ENCODE measurements at places on chromosomes 1 and 21.

GRCh38 chr1:89842567-89843272 is 21.9 kb downstream of the LRRC8D start:
- no peak for DNase-seq

DNA sequence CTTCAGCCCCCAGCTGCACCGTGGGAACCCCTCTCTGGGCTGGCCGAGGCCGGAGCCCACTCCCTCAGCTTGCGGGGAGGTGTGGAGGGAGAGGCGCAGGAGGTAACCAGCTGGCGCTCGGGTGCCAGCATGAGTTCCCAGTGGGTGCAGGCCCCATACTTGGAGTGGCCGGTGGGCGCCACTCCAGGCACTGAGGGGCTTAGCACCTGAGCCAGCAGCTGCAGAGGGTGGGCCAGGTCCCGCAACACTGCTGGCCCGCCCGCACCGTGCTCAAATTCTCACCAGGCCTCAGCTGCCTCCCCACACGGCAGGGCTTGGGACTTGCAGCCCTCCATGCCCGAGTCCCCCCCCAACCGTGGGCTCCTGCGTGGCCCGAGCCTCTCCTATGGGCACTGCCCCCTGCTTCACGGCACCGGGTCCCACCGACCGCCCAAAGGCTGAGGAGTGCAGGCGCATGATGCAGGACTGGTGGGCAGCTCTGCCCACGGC is 47.2 kb downstream of the LRRC53 start:
- DNase-seq: no peak

GRCh38 chr1:114100148-114100547 is 53.5 kb downstream of the SYT6 start:
- no peak for DNase-seq

DNA sequence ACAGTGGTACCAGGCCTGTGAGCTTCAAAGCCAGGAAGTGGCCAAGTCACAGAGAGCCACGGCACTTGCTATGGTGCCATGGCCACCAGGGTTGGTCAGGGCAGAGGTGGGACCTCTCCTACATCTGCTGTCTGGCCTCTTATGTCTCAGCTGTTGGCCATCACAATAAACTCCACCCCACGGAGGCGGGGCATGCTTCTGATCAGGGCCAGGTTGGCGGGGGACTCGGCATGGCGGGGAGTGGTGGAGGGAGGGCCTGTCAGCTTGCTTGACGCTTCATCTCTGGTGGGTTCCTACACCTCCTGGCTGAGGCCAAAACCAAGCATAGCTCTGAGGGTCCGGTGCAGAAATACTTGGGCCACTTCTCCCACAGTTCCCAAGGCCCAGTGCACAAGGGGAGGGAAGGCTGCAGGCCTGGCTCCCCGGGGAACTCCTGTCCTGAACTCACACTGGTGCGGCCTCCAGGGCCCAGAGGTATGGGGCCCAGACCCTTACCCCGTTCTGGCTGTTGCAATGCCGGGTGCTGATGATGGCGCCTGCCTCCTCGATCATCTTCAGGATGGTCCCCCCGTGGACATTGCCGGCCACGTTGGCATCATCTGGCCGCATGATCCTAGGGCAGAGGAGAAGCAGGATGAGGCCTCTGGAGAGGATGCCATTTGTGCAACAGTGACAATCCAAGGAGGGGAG is 44.2 kb downstream of the ACOT7 start:
- no peak for DNase-seq

GRCh38 chr1:51956528-51957509 is 33.7 kb downstream of the RAB3B start:
- DNase-seq: peak; percentile 32

DNA sequence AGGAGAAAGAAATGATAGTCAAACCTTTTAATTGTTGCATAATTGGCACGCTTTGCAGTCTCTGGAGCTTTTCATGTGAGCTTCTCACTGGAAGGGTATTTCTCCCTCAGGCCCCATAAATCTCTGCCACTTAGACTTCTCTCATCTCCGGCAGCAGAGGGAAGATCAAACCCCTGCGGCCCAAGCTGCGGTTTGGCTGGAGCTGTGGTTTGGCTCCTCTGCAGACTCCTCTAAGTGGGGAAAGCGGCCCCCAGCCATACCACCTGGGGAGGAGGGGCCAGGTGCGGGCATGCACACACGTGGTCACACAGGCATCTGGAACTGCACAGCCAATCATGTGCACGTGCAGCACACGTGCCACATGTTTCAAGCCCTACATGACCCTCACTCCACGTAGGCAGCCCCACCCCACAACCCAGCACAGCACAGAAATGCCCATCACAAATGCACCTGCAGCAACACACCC is 58.3 kb downstream of the UBE2T start:
- DNase-seq: no peak

DNA sequence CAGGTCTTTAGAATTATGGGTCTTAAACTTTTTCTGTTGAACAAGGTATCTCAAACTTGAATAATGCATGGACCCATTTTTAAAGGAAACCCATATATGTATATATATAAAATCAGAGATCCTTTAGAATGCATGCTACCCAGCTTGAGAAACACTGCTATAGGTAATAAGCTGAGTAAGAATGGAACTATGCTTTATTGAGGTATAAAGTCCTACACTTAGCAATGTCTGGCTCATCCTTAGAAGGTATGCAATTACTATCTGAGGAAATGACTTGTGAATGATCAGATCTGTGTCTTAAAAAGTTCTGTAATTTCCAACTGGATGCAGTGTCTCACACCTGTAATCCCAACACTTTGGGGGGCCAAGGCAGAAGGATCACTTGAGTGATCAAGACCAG is 11.2 kb downstream of the TRAF3IP3 start:
- DNase-seq: no peak

Measured in GDM1 (cell line).